Fibroblast of skin of right quadriceps (primary cell): ENCODE measurements at places on chromosomes 16 and 17.

DNA sequence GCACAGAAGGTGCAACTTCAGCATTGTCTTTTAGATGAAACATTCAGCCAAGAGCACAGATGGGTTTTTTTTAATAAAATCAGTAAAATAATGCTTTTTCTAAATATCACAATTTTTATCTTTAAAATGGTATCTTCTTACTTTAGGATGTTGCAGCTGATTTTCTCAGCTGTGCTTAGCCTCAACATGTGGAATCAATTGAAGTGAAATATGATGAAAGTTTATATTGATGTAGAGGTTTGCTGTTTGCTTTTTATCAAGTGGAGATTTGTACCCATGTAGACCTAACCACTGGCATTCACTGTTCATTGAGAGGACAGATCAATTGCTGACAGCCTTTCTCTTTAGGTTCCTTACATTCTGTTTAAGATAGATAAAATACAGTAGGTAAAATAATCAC is 107.8 kb downstream of the CYB561 start:
- DNase-seq: no peak

GRCh38 chr17:28747801-28748750 is 4.3 kb downstream of the TRAF4 start:
- no peak for DNase-seq

DNA sequence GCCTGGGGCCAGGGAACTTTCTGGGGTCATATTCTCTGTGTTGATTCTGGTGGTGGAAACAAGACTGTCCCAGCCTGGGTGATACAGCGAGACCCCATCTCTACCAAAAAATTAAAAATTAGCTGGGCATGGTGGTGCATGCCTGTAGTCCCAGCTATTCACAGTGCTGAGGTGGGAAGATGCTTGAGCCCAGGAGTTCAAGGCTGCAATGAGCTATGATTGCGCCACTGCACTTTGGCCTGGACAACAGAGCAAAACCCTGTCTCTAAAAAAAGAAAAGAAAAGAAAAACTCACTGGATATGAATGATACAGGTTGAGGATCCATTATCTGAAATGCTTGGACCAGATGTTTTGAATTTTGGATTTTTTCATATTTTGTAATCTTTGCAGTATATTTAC is 13.6 kb downstream of the SCGB1C2 start:
- DNase-seq: no peak

GRCh38 chr17:70139449-70139993 is 29.8 kb upstream of the KCNJ2 start:
- no peak for DNase-seq

GRCh38 chr17:83077411-83077810 is 2.0 kb upstream of the METRNL start:
- DNase-seq: no peak

- DNase-seq: no peak
Measured at GRCh38 chr16:27538528-27538927, 11.2 kb downstream of the GTF3C1 start.

DNA sequence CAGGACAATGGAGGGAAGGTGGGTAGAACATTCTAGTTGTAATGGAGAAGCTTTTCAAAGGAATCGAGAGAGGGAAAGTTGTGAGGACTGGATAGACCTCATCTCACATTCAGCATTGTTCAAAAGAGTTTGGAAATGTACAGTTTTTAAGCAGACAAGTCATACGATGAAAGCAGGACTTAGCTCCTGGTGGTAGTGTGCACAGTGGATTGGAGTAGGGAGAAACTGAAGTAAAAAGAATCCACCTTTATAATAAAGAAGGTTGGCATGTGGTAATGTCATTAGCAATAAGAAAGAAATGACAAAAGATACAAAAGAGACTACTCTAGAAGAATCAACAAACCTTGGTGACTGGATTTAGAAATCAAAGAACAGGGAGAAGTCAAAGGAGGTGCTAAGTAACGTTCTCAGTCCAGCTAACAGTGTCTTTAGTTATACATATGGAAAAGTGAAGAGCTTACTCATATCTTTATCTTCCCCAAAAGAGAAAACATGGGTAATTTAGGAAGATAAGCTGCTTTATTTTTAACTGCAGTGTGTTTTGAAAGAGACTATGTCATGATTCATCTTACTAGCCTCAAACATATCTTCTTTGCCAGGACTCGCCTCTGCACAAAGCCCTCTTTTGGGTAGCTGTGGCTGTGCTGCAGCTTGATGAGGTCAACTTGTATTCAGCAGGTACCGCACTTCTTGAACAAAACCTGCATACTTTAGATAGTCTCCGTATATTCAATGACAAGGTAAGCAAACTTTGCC is 18.7 kb upstream of the EVI2A start:
- DNase-seq: peak; percentile 74

DNA sequence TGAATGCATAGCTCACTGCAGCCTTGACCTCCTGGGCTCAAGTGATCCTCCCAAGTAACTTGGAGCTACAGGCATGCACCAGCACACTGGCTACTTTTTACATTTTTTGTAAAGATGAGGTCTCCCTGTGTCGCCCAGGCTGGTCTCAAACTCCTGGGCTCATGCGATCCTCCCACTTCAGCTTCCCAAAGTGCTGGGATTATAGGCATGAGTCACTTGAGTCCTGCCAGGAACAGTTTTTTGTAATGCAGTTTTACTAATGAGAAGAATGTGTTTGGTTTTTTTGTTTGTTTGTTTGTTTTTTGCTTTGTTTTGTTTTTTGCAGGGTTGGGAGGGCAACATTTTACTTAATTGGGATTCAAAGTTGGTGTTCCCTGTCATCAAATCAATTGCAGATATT is 22.2 kb downstream of the SOST start:
- peak; percentile 34 for DNase-seq

DNA sequence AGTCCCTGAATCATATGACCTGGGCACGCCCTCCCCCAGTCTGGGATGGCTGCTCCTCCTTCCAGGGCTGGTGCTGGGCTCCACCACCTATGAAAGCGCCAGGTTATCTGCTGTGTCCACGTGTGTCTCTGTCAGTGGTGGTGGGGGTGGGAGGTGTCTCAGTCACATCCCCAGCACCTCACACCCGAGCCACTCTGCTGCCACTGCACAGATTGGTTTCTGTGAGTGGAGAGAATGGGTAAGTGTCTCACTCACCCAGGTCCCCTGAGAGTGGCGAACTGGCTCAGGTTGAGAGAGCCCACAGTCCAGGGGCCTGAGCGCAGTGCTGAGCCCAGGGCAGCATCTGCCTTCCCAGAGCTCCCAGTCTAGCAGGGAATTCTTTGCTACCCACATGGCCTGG is 79.0 kb downstream of the PLD6 start:
- no peak for DNase-seq

DNA sequence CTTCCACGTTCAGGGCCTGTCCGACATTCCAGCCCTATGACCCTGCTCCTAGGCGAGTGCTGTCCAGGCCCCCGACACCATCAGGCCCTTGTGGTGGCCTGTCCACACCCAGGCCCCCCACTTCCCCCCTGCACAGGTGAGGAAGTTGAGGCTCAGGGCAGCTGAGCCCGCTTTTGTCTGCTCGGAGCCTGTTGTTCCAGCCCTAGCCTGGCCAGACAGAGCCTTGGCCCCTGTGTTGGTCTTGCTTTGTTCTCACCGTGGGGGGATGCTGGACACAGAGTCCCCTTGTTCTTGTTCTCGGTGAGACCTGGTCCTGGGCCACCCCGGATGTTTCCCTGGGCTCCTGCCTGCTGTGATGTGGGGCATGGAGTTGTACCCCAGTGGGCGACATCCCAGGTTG is 52.1 kb upstream of the ZNF750 start:
- no peak for DNase-seq

DNA sequence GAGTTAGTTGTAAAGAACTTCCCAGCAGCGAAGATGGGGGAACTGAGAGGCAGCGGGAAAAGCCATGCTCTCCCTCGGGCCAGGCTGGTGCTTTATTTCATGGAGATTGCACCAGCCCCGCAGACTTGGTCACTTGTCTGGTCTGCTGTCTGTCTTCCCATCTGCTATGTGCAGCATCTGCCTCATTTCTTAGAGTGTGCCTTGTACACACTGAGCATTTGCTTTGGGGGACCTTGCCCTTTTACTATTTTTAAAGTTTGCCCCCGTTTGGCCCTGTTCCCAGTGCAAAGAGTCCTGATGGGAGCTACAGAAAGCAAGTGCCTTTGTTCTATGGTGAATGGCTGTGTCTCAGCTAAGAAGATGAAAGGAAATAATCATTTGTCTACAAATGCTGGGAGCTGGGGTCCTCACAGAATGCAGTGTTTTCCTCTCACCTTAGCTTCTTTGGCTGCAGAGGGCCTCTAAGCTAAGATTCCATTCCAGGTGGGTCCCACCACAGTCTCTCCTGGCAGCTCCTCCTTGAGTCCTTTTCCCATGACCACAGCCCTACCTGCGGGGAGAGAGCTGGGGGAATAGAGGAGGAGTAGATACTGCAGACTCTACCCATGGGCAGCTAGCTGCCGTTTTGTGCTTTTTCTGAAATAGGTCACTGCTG is 25.1 kb upstream of the CNOT1 start:
- no peak for DNase-seq

GRCh38 chr16:87826798-87827587 is 42.3 kb downstream of the SLC7A5 start:
- DNase-seq: no peak

DNA sequence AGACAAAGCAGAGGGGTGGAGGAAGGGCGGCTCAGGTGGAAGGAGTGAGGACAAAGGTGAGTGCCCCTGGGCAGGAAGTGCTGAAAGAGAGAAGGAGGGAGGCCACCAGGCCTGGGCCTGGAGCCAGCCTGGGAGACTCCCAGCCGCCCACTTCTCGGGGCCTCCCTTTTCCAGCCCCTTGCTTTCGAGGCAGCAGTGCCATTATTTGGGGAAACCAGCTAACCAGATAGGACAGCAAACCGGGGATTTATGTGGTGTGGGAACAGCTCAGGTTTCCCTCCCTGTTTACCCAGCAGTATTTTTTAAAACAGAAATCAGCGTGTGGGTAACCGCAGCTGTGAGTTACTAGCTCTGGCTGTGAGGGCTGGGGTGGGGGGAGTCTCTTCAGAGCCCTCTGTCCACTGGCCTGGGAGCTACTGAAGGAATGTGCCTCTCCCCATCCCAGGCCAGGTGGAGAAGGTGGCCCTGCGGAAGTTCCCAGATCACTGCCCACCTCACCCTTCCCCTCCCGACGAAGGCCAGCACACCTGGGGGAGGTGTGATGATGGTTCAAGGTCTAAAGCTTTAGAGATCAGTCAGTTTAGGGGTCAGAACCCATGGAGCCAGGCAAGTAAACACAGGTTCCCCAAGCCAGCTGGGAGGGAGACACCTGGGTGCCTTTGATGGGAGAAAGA is 8.4 kb upstream of the MEOX1 start:
- peak; percentile 49 for DNase-seq

GRCh38 chr16:71242601-71243000 is 12.1 kb upstream of the HYDIN start:
- DNase-seq: no peak

DNA sequence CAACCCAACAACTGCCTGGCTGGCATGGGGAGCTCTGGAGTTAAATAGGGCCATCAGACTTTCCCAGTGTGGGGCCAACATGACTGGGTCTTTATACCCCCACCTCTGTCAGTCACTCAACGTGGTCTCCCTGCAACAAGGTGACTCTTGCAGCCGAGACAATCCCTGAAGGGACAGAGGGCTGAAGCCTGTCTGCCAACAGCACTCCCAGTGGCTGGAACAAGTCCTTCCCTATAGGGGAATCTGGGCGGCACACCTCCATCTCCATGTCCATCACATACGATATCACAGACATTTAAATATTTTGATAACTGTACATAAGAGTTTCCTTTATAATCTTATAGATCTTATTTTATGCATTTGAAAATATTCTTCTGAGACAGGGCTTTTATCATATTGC is 4.8 kb upstream of the MAPT start:
- no peak for DNase-seq

DNA sequence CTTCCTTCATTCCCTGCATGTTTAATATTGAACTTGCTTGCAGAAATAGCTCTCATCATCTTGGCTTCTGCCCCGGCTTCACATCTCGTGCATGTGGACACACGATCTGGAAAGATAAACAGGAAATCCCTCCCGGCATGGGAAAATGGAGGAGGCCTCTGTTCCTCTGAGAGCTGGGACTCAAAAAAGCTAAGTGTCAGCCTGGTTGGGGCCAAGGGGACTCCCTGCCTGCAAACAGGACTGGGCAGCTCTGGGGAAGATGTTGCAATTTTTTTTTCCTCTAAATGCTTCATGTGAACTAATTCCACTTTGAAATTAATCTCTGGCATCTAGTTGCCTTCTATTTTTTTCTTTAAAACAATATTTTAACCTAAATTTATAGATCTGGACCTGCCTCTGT is 24.8 kb downstream of the ITPRIPL2 start:
- DNase-seq: peak; percentile 70

DNA sequence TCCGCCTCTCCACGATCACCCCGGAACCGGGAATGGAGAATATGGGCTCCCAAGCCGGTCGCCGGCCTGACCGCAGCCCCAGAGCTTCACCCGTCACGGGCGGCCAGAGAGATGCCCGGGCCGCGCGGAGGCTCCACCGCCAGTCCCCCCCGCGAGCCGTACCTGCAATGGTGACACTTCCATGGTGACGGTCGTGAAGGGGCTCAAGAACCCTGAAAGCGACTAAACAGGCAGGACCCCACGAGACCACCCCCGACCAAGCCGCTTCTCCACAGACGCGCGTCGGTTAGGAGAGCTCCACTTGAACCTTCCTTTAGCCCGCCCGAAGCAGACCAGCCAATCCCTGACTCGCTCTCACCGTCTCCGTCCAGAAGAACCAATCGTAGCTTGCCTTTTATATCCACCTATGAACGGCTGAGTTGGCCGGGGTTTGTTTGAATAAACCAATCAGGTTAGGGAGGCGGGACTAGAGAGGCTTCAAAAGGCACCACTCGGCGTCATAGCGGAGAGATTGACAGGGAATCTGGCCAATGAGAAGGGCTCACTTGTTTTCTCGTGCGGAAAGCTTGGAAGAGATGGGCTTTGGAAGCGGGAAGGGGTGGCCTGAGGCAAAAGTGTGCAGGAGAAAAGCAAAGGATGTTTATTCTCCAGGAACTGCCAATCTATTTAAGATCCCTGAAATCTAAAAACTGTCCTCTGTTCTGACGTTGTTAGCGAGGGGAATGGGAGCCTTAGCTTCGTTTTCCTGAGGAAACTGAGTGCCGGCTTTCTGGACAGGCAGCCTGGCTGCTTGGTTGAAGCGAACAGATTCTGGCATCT is at the start of gene TOP2A:
TOP2A (minus strand) TSS at position 288 of the 819 bp plus-strand sequence; CDS start at position 183, 105 bp downstream.
- peak; percentile 100 for DNase-seq

DNA sequence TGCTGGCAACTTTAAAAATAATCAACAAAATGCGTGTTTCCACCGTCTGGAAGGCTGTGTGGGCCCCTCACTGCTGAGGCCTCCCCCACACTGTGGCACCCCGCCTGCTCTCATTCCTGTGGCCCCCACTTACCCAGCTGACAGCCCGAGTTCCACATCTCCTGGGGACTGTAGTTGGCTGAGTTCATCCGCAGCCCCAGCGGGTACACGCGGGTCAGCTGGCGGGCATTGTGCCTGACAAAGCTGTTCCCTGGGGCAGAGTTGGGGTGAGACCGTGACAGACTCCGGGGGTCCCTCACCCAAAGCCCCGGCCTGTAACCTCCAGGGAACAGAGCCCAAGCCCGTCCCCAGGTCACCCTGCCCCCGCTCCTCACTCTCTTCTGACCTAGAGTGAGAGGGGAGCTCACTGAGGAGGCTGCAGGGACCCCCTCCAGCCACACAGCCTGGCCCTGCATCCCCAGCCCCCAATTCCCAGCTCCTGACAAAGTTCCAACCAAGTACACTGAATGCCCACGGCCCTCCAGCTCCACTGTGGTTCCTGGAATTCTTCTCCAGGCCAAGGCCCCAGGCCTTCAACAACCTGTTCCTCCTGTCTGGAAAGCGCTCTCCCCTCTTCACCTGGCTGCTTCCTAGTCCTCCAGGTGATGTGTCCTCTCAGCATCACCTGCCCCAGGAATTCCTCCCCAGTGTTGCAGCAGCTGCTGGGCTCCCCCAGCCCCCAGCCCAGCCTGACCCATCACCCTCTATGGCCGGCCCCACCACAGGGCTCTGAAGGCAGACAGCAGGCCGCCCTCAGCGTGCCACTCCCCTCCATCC is 18.0 kb downstream of the PLCD3 start:
- DNase-seq: no peak
